HS-27A (cell line): ENCODE measurements at places on chromosomes 11 and 22.

- DNase-seq: no peak
Measured at GRCh38 chr11:113270080-113270479, 44.3 kb upstream of the TTC12 start.

DNA sequence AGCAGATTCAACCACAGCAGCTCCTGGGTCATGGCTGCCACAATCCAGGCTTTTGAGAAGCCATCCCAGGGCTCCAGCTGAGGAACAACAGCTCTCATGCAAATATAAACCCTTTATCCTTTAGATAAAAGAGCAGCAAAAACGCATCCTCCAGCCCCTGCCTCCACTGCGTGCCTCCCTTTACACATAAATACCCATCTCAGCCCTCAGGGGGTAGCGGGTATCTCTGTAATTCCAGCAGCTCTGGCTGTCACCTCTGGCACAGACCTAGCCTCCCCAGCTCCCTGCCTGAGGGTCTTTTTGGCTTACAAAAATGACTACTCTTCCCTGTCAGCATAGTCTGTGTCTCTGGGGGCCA, 21.6 kb downstream of the LMO1 start:
- DNase-seq: no peak

DNA sequence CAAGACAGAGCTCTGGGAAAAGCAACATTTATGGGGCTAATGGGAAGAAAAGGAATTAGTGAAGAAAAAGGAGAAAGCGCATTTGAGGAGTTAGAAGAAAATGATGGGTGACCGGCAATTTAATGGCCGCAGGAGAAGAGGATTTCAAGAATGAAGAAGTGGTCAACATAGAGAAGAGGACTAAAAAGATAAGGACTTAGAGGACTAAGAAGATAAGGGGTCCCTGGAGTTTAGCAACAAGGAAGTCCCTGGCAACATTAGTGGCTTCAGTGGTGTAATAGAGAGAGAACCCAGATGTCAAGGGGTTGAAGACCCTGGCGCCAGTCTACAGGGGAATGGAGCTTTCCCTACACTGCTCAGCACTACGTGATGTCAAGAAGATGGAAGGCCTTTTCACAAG, 32.3 kb downstream of the WEE1 start:
- no peak for DNase-seq

GRCh38 chr11:67113231-67113721, 5.8 kb upstream of the KDM2A start:
- no peak for DNase-seq

DNA sequence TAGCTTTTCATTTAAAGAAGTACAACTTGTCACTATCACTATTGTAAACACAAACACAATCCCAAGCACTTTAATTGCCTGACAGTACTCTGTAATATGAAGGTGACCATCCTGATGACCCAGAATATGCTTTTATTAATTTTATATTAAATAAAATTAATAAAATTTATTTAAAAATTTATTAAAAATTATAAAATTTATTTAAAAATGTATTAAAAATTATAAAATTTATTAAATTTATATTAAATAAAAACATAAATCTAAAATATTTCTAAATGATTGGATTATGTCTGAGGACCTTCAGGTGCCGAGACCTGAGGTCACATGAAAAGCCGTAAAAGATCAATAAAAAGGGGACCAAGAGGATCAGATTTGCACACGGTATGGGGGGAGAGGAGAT, 229.8 kb upstream of the KIRREL3 start:
- DNase-seq: no peak

GRCh38 chr11:85679576-85679975, 6.4 kb downstream of the CCDC89 start:
- no peak for DNase-seq

DNA sequence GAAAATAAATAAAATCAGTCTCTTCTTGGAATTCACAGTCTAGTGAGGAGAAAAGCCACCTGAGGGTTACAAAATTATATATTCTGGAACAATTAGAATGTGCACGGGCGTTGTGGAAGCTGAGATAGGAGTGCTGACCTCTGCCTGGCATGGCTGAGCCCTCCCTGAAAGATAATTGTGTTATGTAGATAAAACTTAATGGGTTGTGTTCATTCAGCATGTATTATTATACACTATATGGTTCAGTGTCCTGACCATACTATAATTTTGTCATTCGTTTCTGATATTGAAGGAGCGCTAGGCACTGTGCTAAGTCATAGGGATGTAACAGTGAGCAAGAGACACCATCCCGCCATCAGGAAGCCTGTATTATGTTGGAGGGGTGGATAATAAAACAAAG, 3.7 kb downstream of the ACAT1 start:
- DNase-seq: no peak

DNA sequence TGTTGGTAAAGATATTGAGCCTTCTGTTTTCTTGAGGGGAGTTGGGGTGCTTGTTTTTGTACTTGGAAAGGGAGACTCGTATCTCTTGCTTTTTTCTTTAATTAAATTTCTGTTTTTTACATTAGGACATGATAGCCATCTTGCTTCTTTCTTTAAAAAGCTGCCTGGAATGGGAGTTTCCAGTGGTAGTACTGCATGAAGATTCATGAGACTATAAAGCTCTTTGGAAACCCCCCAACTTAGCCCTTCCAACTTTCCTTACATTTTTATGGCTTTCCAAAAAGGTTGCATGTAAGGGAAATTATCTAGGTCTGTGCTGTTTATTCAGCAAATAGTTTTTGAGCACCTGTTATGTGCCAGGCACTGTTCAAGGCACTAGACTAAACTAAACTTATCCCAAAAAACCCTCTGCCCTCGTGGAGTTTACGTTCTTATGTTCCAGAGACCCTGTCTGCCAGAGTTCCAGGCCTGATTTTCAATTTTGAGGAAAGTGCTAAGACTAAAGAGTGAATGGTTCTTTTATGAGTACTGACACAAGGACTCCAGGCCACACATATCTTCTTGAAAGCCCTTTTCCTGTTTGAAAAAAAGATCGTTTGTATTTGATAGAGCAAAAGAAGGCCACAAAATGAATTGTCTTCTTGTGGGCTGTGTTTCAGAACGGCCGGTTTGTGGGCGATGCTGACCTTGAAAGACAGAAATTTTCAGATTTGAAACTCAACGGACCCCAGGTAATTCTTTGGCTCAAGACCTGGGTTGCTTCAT, 31.9 kb downstream of the CTNND1 start:
- no peak for DNase-seq
